ENCODE measurements at places on chromosomes 7 and 10. TPM values are rescaled to one million over a fixed set of nuclear protein-coding genes. Genes with fewer than 3 reads are reported as not detected.

GRCh38 chr7:126768836-126769235, 483.9 kb downstream of the GRM8 start:
- DNase-seq = no peak
- no peak overlapping the region for H3K4me3 ChIP-seq
- no peaks in the 10 kb centered on the region for H3K4me1 ChIP-seq

GRCh38 chr10:112213836-112214235, 30.3 kb upstream of the GPAM start:
- no peak overlapping the region for H3K27ac ChIP-seq
- no peak overlapping the region for H3K4me3 ChIP-seq
- DNase-seq = no peak
- peaks cover 8% of the 10 kb centered on the region for H3K4me1 ChIP-seq
- H3K36me3 ChIP-seq = no peaks in the 10 kb centered on the region
- H3K27me3 ChIP-seq = peaks cover 58% of the 10 kb centered on the region

GRCh38 chr7:25653384-25653783, 425.1 kb upstream of the NPVF start:
- no peak for DNase-seq
- no peaks in the 10 kb centered on the region for H3K27me3 ChIP-seq
- H3K4me3 ChIP-seq = no peak overlapping the region
- H3K36me3 ChIP-seq = no peaks in the 10 kb centered on the region
- no peak overlapping the region for H3K27ac ChIP-seq
- peaks cover 13% of the 10 kb centered on the region for H3K4me1 ChIP-seq

The PRKCQ gene
- total RNA-seq = 49.2 TPM

DNA sequence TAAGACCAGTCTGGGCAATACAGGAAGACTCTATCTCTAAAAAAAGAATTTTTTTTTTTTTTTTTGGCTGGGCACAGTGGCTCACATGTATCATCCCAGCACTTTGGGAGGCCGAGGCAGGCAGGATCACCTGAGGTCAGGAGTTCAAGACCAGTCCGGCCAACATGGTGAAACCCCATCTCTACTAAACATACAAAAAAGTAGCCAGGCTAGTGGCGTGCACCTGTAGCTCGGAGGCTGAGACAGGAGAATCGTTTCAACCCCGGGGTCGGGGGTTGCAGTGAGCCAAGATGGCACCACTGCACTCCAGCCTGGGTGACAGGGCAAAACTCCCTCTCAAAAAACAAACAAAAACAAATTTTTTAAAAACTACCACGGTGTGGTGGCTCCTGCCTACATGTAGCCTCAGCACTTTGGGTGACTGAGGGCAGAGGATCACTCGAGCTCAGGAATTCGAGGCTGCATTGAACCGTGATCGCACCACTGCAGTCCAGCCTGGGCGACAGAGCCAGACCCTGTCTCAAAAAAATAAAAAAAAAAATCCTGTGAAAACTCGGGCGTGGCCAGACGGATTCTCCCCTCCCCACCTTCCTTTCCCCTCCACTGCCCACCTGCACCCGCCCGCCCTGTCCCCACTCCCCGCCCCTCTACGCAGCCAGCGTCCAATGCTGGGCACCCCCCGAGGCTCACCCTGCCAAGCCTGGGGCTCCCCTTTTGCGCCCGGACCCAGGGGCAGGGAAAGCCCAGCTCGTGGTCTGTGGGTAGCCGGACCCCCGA, 745 bp upstream of the ORAI2 start:
- no peak for DNase-seq
- no peaks in the 10 kb centered on the region for H3K27me3 ChIP-seq
- peak overlapping the region; percentile 79 for H3K4me3 ChIP-seq

DNA sequence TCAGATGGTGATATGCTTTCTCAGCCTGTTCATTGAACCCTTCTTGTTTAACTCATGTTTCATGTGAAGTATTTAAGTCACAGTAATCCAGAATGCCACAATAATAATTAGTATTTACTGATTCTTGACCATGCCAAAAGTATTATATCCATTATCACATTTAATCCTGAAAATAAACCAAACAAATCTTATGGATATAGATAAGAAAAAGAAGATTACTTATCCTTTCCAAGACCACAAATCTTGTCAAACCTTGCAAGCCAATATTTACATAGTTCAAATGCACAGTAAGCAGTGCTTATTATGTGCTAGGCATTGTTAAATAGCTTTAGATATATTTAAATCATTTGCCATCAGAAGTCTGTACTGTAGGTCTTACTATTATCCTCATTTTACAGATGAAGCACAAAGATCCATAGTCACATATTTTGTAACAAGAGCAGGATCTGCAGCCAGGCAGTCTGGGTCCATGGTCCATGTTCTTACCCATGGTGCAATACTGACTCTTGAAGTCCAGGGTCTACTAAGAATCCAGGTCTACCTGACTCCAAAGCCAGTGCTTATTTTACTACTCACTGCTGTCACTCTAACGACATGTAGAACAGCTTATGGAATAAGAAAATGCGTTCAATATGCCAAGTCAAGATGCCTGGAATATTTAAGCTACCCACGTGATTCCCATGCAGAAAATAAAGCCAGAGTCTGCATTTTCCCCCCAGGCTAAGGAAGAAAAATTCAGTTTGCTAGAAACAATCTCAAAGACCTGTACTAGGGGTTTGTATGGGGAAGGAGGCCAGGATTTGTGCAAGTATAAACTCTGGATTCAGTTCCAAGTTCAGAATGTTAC, 984.8 kb upstream of the LRRTM3 start:
- no peak overlapping the region for H3K4me3 ChIP-seq
- H3K27ac ChIP-seq = no peak overlapping the region
- DNase-seq = no peak
- no peaks in the 10 kb centered on the region for H3K4me1 ChIP-seq
- H3K27me3 ChIP-seq = no peaks in the 10 kb centered on the region

Measured in activated T-cell treated with anti-CD3 and anti-CD28 coated beads, Interleukin-2, amount 50 U/mL, for 72 hours (primary cell).